ENCODE measurements at places on chromosomes 6 and 20.

DNA sequence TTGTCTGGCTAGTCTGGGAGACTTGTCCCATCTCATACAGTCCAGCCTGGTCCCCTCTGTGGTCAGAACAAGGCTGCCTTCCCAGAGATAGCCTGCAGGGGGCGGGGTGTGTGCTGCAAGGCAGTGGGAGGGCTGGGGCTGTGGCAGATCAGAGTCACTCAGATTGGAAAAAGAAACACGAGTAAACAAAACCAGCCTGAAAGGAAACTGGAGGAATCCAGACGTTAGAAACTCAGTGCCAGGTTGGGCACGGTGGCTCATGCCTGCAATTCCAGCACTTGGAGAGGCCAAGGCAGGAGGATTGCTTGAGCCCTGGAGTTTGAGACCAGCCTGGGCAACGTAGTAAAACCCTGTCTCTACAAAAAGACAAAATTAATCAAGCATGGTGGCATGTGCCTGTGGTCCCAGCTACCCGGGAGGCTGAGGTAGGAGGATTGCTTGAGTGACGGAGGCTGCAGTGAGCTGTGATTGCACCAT lies 20.2 kb downstream of the LEMD2 start:
- DNase-seq = peak; percentile 42

GRCh38 chr20:53713328-53714056 lies 119.9 kb upstream of the ZNF217 start:
- no peak for DNase-seq

DNA sequence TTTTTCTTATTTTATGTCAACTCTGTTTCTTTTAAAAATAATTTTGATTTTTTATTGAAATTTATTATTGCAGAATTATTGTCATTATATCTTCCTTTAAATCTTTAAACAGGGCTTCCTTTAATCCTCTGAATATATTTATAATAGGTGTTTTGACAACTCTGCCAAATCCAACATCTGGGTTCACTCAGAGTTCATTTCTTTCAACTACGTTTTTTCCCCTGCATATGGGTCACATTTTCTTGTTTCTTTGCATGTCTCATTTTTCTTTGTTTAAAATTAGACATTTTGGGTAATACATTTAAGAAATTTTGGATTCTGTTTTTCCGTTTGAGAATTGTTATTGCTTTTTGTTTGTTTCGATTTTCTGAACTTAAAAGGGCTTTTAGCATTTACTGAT lies 655.1 kb upstream of the CITED2 start:
- no peak for DNase-seq

- no peak for DNase-seq
Observed at GRCh38 chr6:142476452-142476851, 174.6 kb downstream of the ADGRG6 start.

GRCh38 chr6:113627480-113627879 lies 229.7 kb upstream of the MARCKS start:
- no peak for DNase-seq

GRCh38 chr6:107493158-107494057 lies 3.5 kb downstream of the SOBP start:
- DNase-seq = no peak

DNA sequence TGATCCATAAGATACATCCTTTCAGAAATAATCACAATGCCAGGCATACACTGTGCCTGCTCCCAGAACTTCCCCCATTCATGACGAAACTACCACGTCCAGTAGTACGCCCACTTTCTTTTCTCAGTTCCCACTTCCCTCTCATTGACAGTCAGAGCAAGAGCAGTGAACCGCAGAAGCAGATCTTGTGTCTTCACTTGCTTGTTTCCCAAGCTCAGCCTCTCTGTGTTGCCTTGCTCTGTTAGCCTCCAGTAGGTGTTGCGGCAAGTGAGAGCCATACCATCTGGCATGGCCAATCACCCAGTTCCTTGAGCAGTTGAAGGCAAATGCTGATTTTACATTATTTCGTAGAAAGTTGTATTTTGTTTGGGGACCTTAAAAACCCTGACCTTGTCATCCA lies 11.7 kb downstream of the UST start:
- DNase-seq = peak; percentile 25

- no peak for DNase-seq
Observed at GRCh38 chr6:152296648-152297376, 340.4 kb downstream of the SYNE1 start.

DNA sequence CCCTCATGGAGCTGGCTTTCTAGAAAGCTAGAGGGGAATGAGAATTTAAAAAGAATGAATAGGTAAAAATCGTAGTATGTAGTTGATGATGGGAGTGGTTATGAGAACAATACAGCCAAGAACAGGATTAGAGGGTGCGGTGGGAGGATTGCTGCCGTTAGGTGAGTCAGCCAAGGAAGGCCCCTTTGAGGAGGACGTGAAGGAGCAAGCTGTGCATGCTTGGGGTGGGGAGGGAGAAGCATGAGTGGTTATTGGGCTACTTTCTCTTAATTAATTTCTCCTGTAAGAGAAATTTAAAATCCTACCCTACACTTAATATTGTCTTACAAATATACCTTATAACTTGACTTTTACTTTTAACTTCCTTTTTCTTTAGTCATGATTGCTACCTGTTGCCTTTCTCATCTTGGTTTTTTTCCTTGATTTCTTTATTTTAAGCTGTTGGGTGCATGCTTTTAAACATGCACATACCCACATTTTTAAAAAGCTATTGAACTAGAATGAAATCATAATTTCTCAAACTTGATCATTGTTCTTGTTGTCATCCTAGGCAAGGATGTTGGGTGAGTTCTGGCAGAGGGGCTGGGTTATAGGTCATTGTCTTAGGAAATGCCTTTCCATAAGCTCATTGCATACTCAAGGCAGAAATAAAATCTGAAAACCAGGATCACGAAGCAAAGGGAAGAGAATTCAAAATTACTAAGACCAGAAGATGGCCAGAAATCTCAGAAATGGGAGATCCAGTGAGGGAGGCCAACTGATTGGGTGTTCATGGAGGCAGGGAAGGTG lies 114.5 kb downstream of the TCP11 start:
- no peak for DNase-seq

DNA sequence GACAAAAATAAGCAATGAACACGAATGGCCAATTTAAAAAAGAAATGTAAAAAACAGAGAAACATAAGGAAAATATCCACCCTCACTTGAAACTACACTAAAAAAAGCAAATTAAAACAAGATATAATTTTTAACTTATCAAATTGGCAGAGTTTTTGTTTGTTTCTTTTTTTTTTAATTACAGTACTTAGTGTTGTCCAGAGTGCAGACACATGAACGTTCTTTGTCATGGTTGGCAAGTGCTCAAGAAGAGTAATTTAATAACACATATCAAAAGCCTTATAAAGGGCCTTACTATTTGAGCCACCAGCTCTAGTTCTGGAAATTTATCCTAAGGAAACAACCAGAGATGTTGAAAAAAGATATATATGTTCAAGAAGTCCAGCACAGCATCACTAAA lies 142.3 kb downstream of the ATXN1 start:
- DNase-seq = no peak

DNA sequence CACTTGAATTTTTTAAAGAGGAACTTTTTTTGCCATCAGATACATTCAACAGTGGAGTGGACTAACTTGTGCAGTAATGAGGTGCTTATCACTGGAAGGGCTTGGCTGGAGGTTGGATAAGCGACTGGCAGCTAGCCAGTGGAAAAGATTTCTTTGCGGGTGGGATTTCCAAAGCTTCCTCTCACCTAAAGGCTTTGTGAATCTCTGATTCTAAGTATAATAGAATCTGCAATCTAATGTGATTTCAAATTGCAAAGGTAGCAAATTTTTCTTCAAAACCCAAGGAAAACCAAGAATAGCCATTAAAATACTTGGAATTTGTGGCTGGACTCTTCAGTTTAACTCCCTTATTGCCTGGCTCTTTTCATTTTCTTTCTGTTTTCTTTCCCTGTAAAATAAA lies 460.4 kb upstream of the MARCKS start:
- DNase-seq = no peak

Measured in thymus (tissue), 14 donors.